GM23338 (cell line): ENCODE measurements at places on chromosomes 7 and 10. TPM values are rescaled to one million over a fixed set of nuclear protein-coding genes. Genes with fewer than 3 reads are reported as not detected.
A peak's percentile ranks its signal among the peaks of the same experiment; 100 is the strongest.

DNA sequence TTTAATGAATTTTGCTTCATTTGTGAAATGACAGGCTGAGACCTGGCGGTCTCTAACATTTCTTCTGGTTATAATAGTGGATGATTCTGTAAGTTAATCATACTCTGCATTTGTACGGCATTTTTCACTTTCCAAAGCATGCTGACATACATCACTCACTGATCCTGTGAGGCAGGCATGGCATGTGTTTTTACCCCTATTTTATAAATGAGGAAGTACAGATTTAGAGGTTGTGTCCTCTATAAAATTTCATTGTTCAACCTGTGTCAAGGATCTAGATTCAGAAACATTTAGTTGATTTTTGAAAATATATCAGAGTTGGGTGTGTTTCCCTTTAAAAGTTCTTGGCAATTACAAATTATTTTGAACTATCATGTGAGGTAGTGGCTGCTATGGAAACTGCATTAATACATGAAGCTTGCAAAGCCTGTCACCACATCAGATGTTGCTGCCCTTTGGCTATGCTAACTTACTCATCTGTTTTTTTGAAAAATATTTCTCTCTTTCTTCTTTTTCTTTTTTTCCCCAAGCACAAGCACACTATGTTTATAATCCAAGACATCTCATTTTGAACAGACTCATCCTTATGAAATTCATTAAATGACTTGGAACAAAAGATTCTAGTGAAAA is 172.7 kb downstream of the GNAI1 start:
- no peak for DNase-seq

DNA sequence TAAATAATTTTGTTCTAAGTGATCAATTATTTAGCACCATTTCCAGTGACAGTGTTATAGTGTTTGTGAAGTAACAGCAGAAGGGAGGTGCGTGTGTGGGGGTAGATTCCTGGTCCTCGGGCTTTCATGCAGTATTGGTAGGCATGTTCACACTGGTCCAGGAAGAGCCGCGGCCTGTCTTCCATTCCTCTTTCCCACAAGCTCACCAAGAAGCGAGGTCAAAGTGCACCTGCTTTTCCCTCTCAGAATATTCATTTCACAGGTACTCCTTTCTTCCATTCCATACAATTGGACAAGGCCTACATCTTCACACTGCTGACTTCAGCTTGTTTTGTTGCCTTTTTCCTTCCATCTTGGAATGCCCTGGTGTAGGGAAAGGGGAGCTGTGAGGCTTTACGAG is 151.8 kb upstream of the CELF2 start:
- no peak for DNase-seq

- DNase-seq: peak; percentile 38
Observed at GRCh38 chr7:105298439-105298894, 90.3 kb downstream of the SRPK2 start.

DNA sequence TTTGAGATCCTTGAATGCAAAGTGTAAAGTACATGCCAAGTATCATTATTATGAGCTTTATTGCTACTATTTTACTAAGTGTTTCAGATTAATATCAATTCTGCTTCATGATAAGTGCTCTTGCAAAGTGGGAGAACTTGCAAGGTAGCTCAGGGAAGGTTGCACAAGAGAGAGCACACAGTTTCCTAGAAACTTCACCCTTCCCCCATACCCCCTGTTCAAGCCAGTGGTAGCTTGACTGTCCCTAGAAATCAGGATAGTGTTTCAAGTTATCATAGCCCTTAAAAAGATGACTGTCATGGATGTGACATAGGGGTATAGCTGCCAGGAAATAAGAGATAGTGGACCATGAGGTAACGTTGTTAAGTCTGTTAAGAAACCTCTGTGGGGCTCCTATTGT is 251.5 kb downstream of the TRIL start:
- no peak for DNase-seq

Gene ACHE
- total RNA-seq: 1.5 and 3.7 TPM in 2 replicates

- no peak for DNase-seq
Observed at GRCh38 chr7:134085311-134085710, 41.8 kb upstream of the LRGUK start.

Gene REPIN1
- total RNA-seq: 143 and 156 TPM in 2 replicates

Gene CNPY1
- 0.31 TPM in 1 of 2 replicates, not detected in the other for total RNA-seq

Gene CPVL
- 33.3 and 37.8 TPM in 2 replicates for total RNA-seq

DNA sequence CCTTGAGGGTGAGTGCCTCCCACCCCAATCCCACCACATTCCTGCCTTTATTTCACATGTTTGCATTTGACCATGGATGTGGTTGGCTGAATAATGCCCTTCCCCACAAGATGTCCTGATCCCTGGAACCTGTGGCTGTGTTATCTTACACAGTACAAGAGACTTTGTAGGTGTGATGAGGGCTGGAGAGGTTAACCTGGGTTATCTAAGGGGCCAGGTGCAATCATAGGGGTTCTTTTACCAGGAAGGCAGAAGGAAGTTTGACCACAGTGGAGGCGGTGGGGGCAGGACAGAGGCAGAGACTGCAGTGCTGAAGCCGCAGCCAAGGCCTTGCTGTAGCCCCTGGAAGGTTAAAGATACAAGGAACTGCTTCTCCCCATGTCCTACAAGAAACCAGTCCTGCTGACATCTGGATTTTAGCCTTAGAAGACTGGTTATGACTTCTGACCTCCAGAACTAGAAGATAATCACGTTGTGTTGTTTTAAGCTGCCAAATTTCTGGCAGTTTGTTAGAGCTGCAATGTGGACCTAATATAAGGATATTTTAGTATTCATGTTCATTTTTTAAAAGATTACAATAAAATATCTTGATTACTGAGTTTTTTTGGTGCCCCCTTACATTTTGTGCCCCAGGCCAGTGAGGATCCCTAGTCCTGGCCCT is 136.6 kb downstream of the ARHGAP22 start:
- no peak for DNase-seq

Gene PTF1A
- not detected in 2 replicates for total RNA-seq

Gene ADD3
- 75.1 and 767 TPM in 2 replicates for total RNA-seq

GRCh38 chr10:122852261-122852660 is 6.6 kb upstream of the CUZD1 start:
- DNase-seq: no peak

Gene CTAGE6
- not detected in 2 replicates for total RNA-seq

- peak; percentile 82 for DNase-seq
Observed at GRCh38 chr10:127196282-127197153, at the start of gene INSYN2A. Gene INSYN2A, minus strand, starts transcription at chr10:127196591. Its CDS starts 20,196 bp downstream, at chr10:127176395.

GRCh38 chr7:74012842-74013249 is 15.1 kb upstream of the ELN start:
- DNase-seq: peak; percentile 28

Gene EFCAB10
- total RNA-seq: 4.7 and 6.7 TPM in 2 replicates

Gene PNLIPRP1
- total RNA-seq: not detected in 2 replicates

Gene MRLN
- not detected in 2 replicates for total RNA-seq

Gene SPACDR
- 0.52 TPM in 1 of 2 replicates, not detected in the other for total RNA-seq

DNA sequence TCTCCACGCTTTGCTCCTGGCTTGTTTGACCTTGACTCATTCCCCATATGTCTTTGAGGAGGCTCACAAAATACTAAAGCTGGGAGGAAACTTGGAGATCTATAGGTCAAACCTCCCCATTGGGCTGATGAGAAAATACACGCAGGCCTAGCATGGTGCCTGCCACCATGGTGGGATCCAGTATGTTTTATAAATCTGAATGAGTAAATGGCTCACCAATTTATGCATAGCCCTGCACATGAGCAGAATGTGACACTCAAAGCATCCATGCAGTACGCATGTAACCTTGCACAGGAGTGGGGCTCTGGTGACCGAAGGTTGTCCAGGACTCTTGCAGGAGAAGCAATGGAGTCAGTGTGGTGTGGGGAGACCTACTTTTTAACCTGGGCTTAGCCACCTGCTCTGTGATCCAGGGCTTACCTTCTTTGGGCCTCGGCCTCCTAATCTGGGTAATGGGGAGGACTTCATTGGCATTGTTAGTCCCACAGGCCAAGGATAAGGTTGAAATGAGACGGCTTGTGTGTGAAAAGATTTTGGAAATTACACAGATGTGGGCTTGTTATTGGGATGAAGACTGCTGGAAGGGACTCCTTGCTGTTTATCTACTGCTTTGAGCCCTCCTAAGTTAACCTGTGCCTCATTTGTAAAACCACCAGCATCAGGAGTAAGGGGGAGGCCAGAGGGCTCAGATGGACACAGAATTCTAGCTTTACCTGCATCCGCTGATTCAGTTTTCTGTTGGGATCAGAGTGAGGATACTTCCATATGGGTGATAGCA is 58.4 kb downstream of the ADCYAP1R1 start:
- DNase-seq: no peak

DNA sequence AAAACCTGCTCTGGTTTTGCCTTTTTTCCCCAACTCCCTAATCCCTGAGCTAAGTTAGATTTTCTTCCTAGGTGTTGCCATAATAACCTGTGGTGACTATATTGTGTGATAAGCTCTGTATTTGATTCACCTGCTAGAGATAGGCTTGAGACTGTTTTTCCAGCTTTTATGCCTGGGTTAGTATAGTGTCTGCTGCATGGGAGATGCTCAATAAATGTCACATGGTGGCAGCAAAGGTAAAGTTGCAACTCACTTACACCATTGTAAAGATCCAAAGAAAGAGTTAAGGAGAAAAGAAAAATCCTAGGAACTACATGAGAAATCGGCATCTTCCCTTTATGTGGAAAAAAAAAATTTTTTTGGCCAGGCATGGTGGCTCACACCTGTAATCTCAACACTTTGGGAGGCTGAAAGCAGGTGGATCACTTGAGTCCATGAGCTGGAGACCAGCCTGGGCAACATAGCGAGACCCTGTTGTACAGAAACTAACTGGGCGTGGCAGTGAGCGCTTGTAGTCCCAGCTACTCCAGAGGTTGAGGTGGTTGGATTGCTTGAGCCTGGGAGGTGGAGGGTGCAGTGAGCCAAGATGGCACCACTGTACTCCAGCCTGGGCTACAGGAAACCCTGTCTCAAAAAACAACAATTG is 3.7 kb downstream of the CCNJ start:
- no peak for DNase-seq

GRCh38 chr7:83640731-83641537 is 8.0 kb downstream of the SEMA3E start:
- peak; percentile 23 for DNase-seq

Gene C10orf62
- not detected in 2 replicates for total RNA-seq

Gene CABCOCO1
- total RNA-seq: not detected in 2 replicates

GRCh38 chr10:72846238-72846637 is 47.3 kb upstream of the OIT3 start:
- no peak for DNase-seq

GRCh38 chr10:529468-530230 is 159.8 kb downstream of the DIP2C start:
- DNase-seq: no peak

Gene TMEM229A
- 0.16 and 0.80 TPM in 2 replicates for total RNA-seq

Gene PRSS37
- not detected in 2 replicates for total RNA-seq

GRCh38 chr7:35878351-35878750 is 77.5 kb downstream of the SEPTIN7 start:
- DNase-seq: no peak

DNA sequence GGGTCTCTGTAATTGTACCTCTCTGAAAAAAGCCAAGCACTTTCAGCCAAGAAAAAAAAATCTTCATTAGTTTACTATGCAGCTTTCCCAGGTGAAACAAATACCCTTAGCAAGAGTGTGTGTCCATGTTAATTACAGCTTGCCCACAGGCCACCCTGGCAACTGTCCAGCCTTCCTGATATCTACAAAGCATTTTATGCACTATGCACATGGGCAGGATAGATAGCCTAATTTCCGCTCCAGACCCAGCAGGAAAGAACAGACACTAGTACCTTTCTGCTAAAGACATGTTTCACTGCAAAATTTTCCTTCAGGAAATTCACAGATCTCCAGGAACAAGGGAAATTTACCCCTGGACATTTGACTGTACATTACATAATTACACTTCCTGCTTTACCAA is 24.4 kb downstream of the CACNA2D1 start:
- DNase-seq: no peak

Gene NPY4R2
- not detected in 2 replicates for total RNA-seq
